GM23248 (cell line): ENCODE measurements at places on chromosomes 1 and 21.

DNA sequence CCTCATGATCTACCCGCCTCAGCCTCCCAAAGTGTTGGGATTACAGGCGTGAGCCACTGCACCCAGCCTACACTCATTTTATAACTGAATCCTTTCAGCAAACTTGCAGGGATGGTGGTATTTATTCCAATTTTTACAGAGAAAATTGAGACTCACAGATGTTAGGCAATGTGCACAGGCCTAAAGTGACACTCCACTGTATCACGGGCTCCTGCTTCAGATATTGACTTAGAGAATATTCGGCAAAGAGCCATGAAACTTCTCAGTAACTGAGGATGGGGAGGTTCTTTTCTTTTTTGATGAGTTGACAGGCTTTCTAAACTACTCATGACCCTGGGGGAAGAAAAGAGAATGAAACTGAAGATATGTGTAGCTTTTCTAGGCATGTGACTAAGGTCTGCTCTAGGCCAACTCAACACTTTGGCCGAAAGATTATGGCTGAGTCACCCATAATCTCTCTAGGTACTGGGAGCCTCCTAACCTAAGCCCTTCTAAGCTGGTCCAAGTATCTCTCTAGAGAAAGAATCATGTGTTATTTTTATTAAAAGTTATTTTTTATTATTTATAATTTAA lies 19.9 kb upstream of the PTCH2 start:
- H3K27me3 ChIP-seq = no peaks in the 10 kb centered on the region
- peaks cover 7% of the 10 kb centered on the region; the same call in 1 of the 2 replicates for H3K4me1 ChIP-seq
- DNase-seq = peak; percentile 69
- H3K36me3 ChIP-seq = 0 out of 2 replicates have a peak, but pooled peaks cover 4% of the 10 kb centered on the region
- H3K27ac ChIP-seq = peak overlapping the region; percentile 45; the same call in 1 of the 2 replicates

DNA sequence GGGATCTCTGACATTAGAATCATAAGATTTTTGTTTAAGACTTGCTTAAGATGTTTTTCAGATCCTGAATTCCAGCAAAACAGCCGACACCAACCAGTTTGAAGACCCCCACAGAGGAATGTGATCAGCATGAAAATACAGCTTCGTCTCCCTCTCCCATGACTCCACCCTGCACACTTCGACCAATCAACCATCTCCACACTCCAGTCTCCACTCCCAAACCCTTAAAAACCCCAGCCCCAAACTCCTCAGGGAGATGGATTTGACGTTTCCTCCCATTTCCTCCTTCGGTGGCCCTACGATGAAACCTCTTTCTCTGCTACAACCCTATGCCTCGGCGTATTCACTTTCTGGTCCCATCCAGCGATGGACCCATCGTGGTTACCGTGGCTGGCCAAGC lies 30.1 kb upstream of the KIF26B start:
- H3K27me3 ChIP-seq = no peaks in the 10 kb centered on the region
- H3K27ac ChIP-seq = no peak overlapping the region

- H3K27ac ChIP-seq = no peak overlapping the region
- H3K4me1 ChIP-seq = peaks cover 3% of the 10 kb centered on the region; the same call in 1 of the 2 replicates
- H3K27me3 ChIP-seq = no peaks in the 10 kb centered on the region
Observed at GRCh38 chr1:226741009-226741408, 1.9 kb upstream of the ITPKB start.

GRCh38 chr1:154490317-154490716 lies 11.7 kb upstream of the TDRD10 start:
- no peak overlapping the region for H3K27ac ChIP-seq
- no peak for DNase-seq
- no peaks in the 10 kb centered on the region for H3K4me1 ChIP-seq
- H3K36me3 ChIP-seq = no peaks in the 10 kb centered on the region
- no peak overlapping the region for H3K4me3 ChIP-seq

- H3K27ac ChIP-seq = no peak overlapping the region
- DNase-seq = no peak
- H3K4me3 ChIP-seq = no peak overlapping the region
- no peaks in the 10 kb centered on the region for H3K36me3 ChIP-seq
Observed at GRCh38 chr1:215830226-215830810, 263.2 kb downstream of the KCTD3 start.
